ENCODE measurements at places on chromosomes 2 and 18. TPM values are rescaled to one million over a fixed set of nuclear protein-coding genes. Genes with fewer than 3 reads are reported as not detected.

DNA sequence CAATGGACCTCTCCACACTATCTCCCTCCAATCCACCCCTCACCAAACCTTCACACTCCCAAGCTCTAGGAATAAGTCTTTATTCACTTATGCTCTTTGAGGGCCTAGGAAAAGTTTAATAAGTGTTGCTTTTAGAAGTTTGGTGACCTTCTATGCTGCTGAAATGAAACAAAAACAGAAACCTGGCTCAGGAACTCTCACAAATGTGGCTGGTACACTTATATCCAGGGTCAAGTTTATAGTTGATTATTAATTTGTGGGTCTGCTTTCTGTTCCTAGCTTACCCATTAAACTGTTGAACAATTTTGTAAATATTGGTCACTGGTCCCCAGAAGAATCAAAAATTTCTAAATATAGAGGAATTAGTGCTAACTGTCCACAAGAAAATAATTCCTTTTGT lies 14.2 kb upstream of the ANKRD44 start:
- DNase-seq = no peak
- no peaks in the 10 kb centered on the region for H3K27me3 ChIP-seq
- peaks cover 52% of the 10 kb centered on the region for H3K4me1 ChIP-seq
- peak overlapping the region; percentile 56 for H3K27ac ChIP-seq

GRCh38 chr2:81981585-81981984 lies 1677.0 kb upstream of the LRRTM1 start:
- DNase-seq = no peak
- H3K36me3 ChIP-seq = no peaks in the 10 kb centered on the region
- H3K4me3 ChIP-seq = no peak overlapping the region
- no peaks in the 10 kb centered on the region for H3K27me3 ChIP-seq
- no peaks in the 10 kb centered on the region for H3K4me1 ChIP-seq
- no peak overlapping the region for H3K27ac ChIP-seq

DNA sequence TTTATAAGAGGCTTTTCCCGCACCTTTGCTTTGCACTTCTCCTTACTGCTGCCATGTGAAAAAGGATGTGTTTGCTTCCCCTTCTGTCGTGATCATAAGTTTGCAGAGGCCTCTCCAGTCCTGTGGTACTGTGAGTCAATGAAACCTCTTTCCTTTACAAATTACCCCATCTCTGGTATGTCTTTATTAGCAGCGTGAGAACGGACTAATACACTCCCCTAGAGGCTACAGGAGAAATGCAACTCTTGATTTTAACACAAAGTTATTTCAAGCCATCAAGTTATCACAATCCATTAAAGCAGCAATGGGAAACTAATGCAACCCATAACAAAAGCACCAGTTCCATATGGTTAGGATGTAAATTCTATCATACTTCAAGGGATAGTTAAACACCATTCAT lies 1378.8 kb upstream of the DDX18 start:
- H3K4me1 ChIP-seq = no peaks in the 10 kb centered on the region
- no peak overlapping the region for H3K27ac ChIP-seq
- H3K36me3 ChIP-seq = no peaks in the 10 kb centered on the region
- no peak for DNase-seq
- H3K27me3 ChIP-seq = no peaks in the 10 kb centered on the region

CIB4 gene
- not detected for total RNA-seq

UGT1A3 gene
- total RNA-seq = not detected

- no peaks in the 10 kb centered on the region for H3K36me3 ChIP-seq
- H3K27ac ChIP-seq = no peak overlapping the region
- H3K4me1 ChIP-seq = no peaks in the 10 kb centered on the region
- H3K4me3 ChIP-seq = no peak overlapping the region
- no peak for DNase-seq
These were observed 350.5 kb upstream of the ETAA1 start for GRCh38 chr2:67046591-67046990.

Measured in activated B cell treated with CpG ODN at 0.5 μM for 24 hours (primary cell).